ENCODE measurements at places on chromosomes 6 and 20.

GRCh38 chr6:7154341-7155139 is 46.8 kb downstream of the RREB1 start:
- peak; percentile 26 for DNase-seq

DNA sequence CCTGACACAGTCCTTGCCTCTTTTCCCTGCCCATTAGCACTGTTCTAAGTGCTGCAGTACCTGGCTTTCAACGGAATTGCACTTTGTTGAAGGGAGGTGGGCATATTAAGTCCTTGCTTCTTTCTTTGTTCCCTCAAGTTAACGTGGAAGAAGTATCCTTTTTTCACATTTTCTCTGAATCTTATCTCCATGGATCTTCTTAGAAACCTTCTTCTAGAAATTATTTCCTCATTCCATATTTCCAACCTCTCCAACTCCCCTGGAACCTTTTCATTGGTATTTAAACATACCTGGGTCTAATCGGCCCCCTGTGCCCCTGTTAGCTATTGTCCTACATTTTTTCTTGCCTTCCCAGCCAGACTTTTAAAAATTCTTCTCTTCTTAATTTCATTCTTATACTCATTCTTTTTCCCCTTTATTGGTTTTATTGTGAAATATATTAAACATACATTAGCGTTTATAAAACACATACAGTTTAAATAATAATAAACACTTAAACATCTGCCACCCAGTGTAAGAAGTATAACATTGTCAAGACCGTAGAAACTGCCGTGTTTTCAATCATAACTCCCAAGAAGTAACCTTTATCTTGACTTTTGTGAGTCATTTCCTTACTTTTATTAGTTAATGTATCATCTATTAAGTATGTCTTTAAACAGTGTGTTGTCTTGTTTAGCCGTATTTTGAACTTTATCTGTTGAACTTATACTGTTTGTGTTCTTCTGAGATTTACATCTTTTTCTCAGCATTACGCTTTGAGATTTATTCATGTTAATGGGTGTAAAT is 118.2 kb downstream of the CDKAL1 start:
- no peak for DNase-seq

- DNase-seq = peak; percentile 17
Observed at GRCh38 chr20:325889-326644, 715 bp downstream of the SOX12 start.

DNA sequence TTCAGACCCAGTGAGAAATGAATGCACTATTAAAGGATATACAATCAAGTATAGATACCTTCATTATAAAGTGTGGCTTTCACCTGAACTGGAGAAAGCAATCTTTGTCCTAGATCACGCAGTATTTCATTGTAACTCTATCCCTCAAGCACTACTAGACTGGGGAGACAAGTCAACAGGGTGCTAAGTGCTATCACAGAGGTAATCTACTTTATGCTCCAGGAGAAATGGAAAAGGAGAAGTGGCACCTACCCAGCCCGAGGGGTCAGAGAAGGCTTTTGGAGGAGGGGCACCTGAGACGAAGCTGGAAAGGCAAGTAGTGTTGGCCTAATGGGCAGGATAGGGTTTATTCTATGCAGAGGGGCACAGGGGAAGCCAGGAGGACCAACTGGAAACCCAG is 17.1 kb downstream of the ZHX3 start:
- no peak for DNase-seq

DNA sequence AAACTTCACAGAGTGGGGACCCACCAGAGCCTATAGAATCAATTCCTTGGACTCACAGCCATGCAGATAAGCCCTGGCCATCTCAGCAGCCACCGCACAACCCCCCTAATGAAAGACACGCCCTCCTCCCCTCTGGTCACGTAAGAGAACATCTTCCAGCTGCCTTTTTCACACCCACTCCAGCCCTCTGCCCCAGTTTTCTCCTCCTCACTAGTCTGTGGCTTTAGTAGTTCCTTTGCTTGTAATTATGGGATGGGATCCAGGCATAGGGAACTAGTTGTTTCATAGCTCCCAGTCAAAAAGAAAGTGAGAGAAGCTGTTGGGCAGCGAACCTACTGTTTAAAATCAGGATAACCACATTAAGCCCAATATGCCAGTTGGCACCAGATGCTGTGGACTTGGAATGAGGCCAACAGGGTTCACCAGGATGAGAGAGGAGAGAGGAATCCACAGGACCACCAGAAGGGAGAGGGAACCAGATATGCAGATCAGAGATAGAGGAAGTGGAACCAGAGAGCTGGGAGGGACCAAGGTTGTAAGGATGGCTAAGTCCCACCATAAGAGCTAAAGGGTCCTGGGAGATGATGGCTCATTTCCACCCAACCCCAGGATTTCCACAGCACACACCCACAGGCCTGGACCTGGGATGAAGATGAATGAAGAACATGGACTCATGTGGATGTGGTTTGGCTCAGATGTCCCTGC is 9.0 kb upstream of the BTN3A1 start:
- DNase-seq = no peak

DNA sequence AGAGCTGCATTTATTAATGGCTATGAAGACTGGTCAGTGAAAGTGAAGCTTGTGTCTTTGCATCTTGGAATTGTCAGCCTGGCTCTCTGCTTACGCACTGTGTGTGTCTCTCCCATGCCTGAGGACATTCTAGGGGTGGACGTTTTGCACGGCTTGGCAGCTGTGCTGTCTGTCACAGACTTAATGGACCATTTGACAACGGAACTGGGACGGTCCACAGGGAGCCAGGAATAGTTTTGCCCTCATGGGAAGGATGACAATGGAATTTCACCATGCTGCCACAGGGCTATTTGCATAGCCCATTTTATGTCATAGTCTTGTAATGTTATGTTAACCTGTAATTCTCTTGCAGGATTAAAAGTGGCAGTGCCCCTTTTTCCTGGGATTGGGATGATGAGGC is 44.7 kb downstream of the OR2B6 start:
- no peak for DNase-seq

GRCh38 chr6:66126358-66126757 is 419.3 kb upstream of the EYS start:
- DNase-seq = no peak

DNA sequence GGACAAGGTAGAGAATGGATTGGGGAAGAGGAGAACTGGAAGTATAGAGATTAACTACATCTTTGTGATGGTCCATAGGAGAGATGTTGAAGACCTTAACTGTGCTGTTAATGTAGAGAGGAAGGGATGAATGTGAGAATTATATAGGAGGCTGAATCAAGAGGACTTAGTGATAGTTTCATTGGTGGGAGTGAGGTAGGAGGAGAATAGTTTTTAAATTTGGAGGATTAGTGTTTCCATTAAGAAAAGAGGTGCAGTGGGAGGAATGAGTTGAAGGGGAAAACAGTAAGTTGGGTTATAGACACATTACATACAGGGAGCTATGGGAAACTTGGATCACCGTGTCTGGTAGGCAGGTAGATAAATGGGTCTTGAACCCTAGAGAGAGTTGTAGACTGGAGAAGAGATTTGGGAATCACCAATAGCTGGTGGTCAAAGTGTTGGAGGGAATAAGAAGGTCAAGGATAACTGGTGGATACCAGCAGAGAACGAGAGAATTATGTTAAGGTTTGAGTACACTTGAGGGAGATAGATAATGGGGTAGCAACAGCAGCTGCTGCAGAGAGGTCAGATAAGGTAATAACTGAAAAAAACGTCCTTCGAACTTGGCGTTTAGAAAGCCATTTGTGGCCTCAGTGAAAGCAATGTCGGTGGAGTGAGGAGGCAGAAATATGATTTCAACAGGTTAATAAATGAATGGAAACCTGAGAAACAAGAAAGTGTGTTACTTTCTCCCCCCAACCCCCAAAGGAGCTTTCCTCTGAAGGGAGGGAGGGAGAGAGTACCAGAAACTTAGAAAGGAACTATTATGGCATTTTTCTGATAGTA is 3.1 kb downstream of the C6orf89 start:
- DNase-seq = no peak

DNA sequence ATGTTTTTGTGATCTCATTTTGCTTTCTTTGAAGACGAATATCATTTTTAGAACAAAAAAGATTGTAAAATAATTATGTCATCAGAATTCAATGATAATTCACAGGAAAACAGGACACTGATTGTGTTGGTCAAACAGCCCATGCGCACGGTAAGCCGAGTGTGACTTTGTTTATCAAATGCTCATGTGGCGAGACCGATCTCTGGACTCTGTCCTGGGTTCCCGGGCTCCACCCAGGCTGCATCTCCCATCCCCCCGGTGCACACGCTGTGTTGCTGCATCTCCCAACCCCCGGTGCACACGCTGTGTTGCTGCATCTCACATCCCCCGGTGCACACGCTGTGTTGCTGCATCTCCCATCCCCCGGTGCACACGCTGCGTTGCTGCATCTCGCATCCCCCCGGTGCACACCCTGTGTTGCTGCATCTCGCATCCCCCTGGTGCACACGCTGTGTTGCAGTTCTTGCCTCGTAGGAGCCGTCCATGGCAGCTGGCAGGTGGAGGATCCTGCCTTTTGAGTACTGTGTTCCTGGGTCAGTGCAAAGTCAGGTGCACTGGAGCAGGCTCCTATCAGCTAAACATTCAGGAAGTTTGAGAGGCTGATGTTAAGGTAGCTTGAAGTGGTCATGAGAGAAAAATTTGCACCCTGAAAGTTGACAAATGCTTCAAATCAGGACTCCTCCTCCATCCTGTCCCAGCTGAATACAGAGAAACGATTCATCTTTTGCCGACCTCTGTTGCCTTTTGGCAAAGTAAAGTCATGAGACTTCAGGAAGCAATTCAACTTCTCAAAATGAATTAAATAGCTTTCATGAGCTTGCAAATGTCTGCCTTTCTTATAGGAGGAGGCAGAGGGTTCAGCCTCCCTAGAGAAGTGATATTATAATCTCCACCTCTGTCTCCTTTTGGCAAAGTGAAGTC is 77.1 kb upstream of the FRMD1 start:
- DNase-seq = no peak

All from AML-193 (cell line).